ENCODE measurements at places on chromosomes 1 and 21.

GRCh38 chr1:184664042-184664660 is 90.5 kb downstream of the EDEM3 start:
- DNase-seq = peak; percentile 12

DNA sequence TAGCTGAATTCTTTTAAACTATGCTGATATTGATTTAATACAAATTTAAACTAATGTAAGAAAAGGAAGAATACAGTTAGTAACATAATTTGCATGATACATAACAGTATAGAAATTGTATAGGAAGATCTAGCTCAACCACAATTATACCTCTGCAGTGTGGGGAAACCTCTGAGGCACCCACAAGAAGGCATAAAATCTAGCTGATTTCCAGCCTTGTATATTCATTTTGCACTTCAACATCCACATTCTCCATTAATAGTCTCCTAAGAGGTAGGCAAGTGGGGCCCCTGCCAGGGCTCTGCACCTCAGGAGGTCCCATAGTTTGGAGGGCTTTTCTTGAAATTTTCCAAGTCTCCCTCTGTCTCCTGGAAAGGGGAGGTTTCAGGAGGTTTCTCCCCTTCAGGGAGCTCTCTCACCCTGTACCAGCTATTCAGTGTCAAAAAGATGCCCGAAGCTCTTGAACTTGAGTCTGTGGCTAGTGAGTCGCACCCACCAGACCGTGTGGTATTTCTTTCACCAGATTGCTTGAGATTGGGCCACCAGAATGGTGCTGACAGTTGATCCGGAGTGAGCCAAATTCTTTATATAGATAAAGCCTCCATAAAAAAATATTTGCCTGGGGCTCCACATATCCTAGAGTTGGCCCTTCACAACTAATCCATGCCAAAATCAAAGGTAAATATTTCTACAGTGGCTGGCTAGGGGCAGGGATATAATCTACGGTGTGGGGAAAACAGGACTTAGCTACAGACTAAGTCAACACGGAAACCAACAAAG is 108.2 kb downstream of the TIAM1 start:
- no peak for DNase-seq

DNA sequence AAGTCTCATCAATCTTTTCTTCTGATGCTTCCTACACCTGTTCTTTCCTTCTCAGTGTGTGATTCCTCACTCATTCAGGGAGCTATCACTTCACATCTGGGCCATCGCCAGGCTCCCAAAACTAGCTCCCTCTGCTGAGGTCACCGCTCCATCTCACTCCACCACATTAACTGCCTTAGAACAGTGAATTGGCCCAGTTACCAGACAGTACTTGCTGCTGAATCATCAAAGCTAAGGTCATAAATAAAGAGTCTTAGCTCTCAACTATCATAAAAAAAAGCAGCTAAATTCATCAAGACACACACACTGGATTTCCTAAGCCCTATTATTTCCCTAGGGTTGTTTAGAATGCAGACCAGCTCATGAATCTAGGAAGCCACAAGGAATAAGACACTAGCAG is 18.8 kb upstream of the SRM start:
- no peak for DNase-seq

- no peak for DNase-seq
These were observed 29.9 kb upstream of the PPP1R15B start for GRCh38 chr1:204441558-204441957.

DNA sequence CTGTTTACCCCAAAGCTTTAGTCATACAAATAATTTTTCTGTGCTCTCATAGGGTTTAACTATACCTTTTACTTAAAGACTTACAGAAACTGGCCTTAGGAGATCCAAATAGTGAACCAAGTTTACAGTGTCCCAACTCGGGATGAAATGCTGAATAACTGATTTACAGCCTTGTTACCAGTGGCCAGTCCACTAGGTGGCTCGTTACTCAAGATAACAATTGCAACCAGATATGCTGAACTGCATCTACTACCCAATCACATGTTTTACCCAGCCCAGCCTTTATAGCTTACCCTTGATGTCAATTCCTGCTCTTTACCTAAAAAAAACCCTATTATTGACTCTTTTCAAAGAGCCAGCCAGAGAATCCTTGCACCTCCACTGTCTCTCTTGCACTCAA is 1148.8 kb upstream of the ADGRL4 start:
- DNase-seq = no peak

DNA sequence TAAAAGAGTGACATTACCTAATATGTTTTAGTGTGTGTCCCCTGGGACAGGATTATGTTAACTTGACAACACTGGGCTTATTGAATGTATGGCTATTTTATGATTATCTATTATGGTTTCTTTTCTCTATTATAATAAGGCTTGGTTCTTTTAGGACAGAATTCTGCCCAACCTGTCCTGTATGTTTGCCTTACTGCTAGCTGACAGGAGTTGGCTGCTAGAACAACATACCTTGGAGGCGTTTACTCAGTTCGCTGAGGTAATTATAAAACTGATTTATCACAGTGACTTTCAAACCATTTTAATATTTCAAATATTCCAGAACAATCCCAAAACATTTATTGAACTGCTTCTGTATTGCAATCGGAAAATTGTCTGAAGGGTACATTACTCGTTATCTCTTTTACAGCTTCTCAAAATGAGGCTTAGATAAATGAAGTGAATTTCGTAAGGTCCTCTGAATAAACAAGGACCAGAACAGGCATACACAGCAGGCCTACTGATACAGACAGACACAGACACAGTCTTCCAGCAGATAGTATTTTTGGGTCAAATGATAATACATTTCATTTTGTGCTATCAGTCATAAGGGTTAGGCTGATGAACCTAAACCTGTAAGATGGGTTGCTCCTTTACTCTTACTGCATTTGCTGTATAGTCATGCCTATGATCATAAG is 44.2 kb downstream of the SCYL3 start:
- no peak for DNase-seq
